Dermis microvascular lymphatic vessel endothelial cell (primary cell): ENCODE measurements at places on chromosomes 7 and 10.

- DNase-seq, result no peak
These were observed 34.9 kb downstream of the PCGF6 start for GRCh38 chr10:103316087-103316486.

- DNase-seq, result no peak
These were observed 56.5 kb upstream of the LHFPL3 start for GRCh38 chr7:104271948-104272347.

DNA sequence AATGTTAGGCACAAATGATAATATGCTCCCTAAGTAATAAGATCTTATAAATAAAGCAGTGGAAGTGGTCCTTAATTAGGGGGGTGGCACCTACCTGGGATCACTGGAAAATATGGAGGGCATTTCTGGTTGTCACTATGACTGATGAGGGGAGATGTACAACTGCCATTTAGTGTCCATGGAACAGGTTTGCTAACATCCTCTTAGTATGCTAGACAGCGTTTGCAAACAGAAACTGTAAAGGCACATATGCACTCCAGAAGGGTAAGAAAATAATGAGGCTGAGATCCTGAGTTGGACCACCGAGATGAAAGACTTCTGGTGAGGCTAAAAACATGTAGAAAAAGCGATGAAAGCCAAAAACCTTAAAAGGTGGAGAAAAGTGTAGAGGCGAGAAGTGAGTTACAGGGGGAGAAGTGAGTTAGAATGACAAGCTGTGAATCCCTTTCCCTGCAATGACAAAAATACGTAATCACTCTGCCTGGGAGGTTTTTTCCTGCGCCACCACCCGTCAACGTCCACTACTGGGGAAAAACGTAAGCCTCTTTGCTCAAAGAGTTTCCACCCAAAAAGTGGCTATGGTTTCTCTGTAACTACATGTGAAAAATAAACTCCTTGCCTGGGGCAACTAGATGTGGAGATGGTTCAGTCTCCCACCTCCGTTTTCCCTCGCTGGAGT is 767 bp downstream of the KRIT1 start:
- DNase-seq, result peak; percentile 9

GRCh38 chr10:65845916-65846315 is 1079.9 kb upstream of the LRRTM3 start:
- no peak for DNase-seq

- no peak for DNase-seq
These were observed 20.0 kb downstream of the LAMB1 start for GRCh38 chr7:107982918-107983389.

DNA sequence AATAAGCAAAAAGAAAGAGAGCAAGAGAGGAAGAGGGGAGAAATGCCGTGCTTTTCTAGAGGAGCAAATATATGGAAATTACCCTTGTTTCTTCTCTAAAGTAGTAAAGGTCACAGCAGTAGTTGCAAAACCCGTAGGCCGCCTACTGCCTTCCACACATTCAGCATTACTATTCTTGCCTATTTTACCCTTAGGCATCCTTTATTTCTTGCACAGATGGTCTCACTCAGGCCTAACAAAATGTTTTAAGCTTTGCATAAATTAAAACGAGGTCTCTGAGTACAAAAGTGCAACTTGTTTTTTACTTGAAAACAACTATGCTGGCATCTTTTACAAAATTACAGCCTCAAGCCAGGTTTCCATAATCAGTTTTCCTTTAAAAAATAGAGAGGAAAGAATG is 644.6 kb downstream of the AUTS2 start:
- no peak for DNase-seq

DNA sequence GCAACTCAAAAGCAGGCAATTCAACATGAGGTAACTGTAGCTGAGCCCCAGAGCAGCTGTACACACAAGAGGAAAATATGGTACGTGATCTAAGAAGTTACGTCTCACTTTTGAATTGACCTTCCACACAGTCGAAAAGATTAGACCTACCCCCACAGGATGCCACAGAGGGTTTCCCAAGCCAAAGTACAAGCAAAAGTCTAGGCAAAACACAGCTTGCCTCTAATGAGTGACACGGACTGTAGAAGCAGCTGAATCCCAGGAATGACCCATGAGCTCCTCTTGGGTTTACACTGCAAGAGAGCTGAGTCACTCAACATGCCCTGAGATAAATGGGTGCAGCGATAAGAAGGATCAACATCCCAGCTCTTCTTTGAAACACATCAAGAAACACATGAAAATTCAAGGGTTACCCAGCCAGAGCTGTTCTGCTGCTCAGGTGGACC is 9.8 kb downstream of the CREB3L2 start:
- peak; percentile 89 for DNase-seq

DNA sequence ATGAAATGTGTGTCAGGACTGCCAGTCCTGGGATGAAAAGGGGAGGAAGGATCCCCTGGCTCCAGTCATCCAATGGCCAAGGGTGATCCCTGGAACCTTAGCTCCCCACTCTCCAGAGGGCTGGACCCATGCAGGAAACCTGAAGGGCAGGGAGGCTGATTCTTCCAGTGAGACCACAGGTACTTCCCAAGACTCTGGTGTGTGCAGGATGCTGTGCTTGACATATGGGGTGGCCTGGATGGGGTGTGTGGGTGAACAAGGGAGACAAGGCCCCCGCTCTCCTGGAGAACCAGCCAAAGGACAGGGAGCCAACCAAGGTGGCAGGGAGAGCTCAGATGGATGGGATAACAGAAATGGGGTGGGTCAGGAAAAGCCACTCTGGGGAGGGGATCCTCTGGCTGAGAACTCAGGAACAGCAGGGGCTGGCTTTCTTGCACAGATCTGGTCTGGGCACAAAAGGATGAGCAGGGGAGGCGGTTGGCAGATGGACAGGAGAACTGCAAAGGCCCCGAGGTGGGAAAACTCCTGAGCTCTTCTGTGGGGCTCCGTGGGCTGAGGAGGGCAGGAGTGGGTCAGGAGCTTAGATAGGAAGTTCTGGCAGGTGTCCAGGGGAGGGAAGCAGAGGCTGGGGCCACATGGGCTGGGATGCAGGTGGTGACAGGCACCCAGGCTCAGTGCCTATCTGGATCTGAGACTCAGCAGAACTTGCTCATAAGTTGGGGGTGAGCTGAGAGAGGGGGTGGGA is 100.6 kb downstream of the ARHGAP22 start:
- no peak for DNase-seq
